ENCODE measurements at places on chromosomes 5 and 9. TPM values are rescaled to one million over a fixed set of nuclear protein-coding genes. Genes with fewer than 3 reads are reported as not detected.

The PSMB7 gene
- polyA plus RNA-seq = 148 TPM

The MSMP gene
- 0.61 TPM for polyA plus RNA-seq

The IRF1 gene
- polyA plus RNA-seq = 100 TPM

The NSD1 gene
- polyA plus RNA-seq = 27.2 TPM

- H3K27me3 ChIP-seq = no peaks in the 10 kb centered on the region
- H3K36me3 ChIP-seq = no peaks in the 10 kb centered on the region
- DNase-seq = no peak
- no peak overlapping the region for H3K27ac ChIP-seq
- H3K4me1 ChIP-seq = peaks cover 11% of the 10 kb centered on the region
- no peak overlapping the region for H3K4me3 ChIP-seq
Observed at GRCh38 chr5:149387982-149388381, 8.9 kb upstream of the IL17B start.

GRCh38 chr5:73641811-73642210, 15.8 kb downstream of the ARHGEF28 start:
- no peaks in the 10 kb centered on the region for H3K36me3 ChIP-seq
- H3K4me3 ChIP-seq = no peak overlapping the region
- DNase-seq = no peak
- no peak overlapping the region for H3K27ac ChIP-seq
- no peaks in the 10 kb centered on the region for H3K27me3 ChIP-seq

GRCh38 chr9:101014566-101014965, 14.0 kb upstream of the PLPPR1 start:
- no peak overlapping the region for H3K4me3 ChIP-seq
- H3K36me3 ChIP-seq = no peaks in the 10 kb centered on the region
- no peaks in the 10 kb centered on the region for H3K4me1 ChIP-seq
- H3K27me3 ChIP-seq = no peaks in the 10 kb centered on the region

GRCh38 chr9:31140316-31140715, 1244.1 kb upstream of the ACO1 start:
- H3K27ac ChIP-seq = no peak overlapping the region
- DNase-seq = no peak
- no peak overlapping the region for H3K4me3 ChIP-seq
- H3K27me3 ChIP-seq = no peaks in the 10 kb centered on the region
- no peaks in the 10 kb centered on the region for H3K4me1 ChIP-seq
- H3K36me3 ChIP-seq = no peaks in the 10 kb centered on the region

GRCh38 chr5:73781107-73781768, 155.2 kb downstream of the ARHGEF28 start:
- H3K27me3 ChIP-seq = no peaks in the 10 kb centered on the region
- DNase-seq = no peak
- H3K36me3 ChIP-seq = no peaks in the 10 kb centered on the region
- H3K4me1 ChIP-seq = peaks cover 21% of the 10 kb centered on the region
- H3K4me3 ChIP-seq = no peak overlapping the region
